ENCODE measurements at places on chromosomes 6 and 20. TPM values are rescaled to one million over a fixed set of nuclear protein-coding genes. Genes with fewer than 3 reads are reported as not detected.
A peak's percentile ranks its signal among the peaks of the same experiment; 100 is the strongest.

The ENPP5 gene
- 6.6 TPM for total RNA-seq

The C20orf144 gene
- not detected for total RNA-seq

The OTOR gene
- not detected for total RNA-seq

The SDHAF4 gene
- 10.6 TPM for total RNA-seq

- no peak overlapping the region for H3K4me3 ChIP-seq
- DNase-seq, result peak; percentile 78
- no peaks in the 10 kb centered on the region for H3K4me1 ChIP-seq
- H3K27me3 ChIP-seq, result no peaks in the 10 kb centered on the region
- H3K27ac ChIP-seq, result peak overlapping the region; percentile 69
Measured at GRCh38 chr20:47735412-47736400, 49.6 kb downstream of the SULF2 start.

DNA sequence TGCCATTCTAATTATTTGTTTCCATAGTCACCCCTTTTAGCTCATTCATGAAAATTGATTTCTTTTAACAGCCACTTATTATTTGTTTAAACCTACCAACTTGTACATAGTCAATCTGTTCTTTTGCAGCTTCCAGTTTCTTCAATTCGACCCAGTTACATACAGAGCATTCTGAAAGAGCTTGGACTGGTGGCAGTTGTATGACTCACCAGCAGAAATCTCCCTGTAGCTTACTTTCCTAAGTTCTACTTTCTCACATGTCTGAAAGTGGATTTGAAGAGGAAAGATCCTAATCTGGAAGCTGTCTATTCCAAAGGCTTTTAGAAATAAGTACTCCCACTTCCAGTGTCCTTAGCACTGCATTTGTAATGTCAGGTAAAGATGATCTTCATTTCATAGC lies 447.9 kb downstream of the HTR1B start:
- H3K27ac ChIP-seq, result no peak overlapping the region
- no peaks in the 10 kb centered on the region for H3K4me1 ChIP-seq
- no peaks in the 10 kb centered on the region for H3K36me3 ChIP-seq
- H3K4me3 ChIP-seq, result no peak overlapping the region

DNA sequence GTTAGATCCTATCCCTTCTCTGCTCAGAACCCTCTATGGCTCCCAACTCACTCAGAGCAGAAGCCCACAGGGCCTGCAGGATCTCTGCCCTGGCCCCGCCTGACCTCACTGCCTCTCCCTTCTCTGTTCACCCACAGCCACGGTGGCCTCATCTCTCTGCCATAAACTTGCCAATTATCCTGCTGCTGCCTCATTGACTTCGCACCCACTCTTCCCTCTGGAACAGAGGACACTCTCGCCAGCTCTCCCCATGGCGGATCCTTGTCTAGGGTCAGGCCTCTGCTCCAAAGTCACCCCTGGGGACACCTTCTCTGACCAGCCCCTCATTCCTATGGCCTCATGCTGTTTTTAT lies 86.4 kb downstream of the CEBPB start:
- H3K27me3 ChIP-seq, result no peaks in the 10 kb centered on the region
- peak; percentile 20 for DNase-seq
- peak overlapping the region; percentile 77 for H3K27ac ChIP-seq

DNA sequence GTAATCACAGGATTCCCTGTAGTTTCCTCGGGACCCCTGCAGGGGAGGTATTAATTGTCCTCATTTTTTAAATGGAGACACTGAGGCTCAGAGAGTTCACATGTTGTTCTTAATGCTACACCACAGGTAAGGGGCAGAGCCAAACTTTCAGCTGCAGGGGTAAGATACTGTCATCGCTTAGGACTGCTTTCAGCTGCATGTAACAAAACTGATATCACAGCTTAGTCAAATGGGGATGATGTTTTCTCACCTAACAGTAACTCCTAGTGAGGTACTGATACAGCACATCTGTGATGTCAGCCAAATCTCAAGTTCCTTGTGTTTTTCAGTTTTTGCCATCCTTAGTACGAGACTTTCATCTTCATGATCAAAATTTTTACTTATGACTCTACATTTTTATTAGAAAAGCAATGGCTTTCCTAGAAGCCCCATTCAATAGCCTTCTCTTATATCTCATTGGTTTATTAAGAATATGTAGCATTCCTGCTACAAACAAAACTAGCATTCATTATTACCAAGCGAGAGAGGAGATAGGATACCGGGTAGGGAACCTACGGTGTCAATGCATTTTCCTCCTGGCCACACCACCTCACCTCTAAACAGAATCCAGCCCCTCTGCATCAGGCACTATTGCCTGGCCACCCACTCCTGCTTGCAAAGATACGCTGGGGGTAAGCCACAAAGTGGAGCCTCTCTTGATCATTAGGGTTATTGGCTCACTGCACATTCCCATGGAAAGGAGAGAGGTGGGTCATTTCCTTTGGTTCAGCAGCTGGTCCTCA lies 557.5 kb downstream of the CD83 start:
- no peaks in the 10 kb centered on the region for H3K27me3 ChIP-seq
- H3K4me1 ChIP-seq, result no peaks in the 10 kb centered on the region

- H3K36me3 ChIP-seq, result peaks cover 12% of the 10 kb centered on the region
- H3K27ac ChIP-seq, result peak overlapping the region; percentile 56
- peak; percentile 62 for DNase-seq
- H3K27me3 ChIP-seq, result no peaks in the 10 kb centered on the region
- peaks cover 22% of the 10 kb centered on the region for H3K4me1 ChIP-seq
- H3K4me3 ChIP-seq, result no peak overlapping the region
Measured at GRCh38 chr6:35299674-35300073, 2.1 kb downstream of the DEF6 start.

GRCh38 chr20:63537525-63538203 lies 488 bp upstream of the PTK6 start:
- peak; percentile 97 for DNase-seq
- no peaks in the 10 kb centered on the region for H3K27me3 ChIP-seq
- H3K4me3 ChIP-seq, result peak overlapping the region; percentile 42
- peaks cover 46% of the 10 kb centered on the region for H3K4me1 ChIP-seq
